ENCODE measurements at places on chromosomes 16 and 17.

- peak; percentile 11 for DNase-seq
These were observed 40.5 kb upstream of the ACSF3 start for GRCh38 chr16:89052890-89053724.

DNA sequence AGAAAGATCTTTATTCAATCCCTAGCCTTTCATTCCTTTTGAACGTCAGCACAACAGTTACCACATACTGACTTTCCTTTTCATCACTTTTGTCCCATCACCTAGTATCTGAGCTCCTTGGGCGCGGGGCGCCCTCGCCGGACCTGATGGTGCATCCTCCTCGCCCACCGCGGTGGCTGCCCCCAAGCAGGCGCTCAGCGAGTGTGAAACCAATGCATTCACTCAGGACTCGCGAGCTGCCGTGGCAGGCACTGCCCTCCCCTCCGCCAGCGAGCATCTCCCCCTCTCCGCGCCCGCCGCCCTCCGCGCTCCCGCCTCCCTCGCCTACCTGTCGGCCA is 756 bp downstream of the KLHL11 start:
- no peak for DNase-seq

DNA sequence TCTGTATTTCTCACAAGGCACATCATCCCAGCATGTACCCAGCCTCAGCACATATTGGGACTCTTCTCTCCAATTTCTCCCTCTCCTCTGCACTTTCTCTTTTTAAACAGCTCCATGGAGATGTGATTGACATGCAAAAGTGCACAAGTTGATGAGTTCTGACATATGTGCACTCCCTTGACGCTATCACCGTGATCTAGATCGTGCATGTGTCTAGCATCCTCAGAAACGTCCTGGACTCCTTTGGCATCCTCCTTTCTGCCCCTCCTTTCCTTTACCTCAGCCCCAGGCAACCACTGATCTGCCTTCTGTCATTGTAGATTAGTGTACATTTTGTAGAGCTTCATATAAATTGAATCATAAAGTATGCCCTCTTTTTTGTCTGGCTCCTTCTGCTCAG is 108.0 kb upstream of the HSBP1 start:
- DNase-seq, result no peak

GRCh38 chr17:18139949-18140348 is 31.4 kb downstream of the MYO15A start:
- no peak for DNase-seq

GRCh38 chr16:49461517-49461951 is 87.9 kb downstream of the C16orf78 start:
- no peak for DNase-seq

DNA sequence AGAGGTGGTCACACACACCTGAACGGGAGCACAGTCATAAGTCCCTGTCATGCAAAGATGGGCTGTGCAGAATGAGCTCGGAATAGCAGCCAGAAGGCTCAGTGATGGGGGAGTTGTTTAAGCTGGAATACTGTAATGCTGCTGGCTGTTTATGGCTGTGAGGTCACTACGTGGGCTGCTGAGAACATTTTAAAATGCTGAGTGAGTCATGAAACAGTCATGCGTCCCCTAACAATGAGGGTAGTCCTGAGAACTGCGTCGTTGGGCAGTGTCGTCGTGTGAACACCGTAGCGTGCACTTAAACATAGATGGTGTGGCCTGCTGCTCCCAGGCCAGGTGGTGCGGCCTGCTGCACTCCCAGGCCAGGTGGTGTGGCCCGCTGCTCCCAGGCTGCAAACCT is 39.7 kb downstream of the TBCD start:
- no peak for DNase-seq

GRCh38 chr17:78399693-78400144 is 21.3 kb downstream of the PGS1 start:
- DNase-seq, result no peak

DNA sequence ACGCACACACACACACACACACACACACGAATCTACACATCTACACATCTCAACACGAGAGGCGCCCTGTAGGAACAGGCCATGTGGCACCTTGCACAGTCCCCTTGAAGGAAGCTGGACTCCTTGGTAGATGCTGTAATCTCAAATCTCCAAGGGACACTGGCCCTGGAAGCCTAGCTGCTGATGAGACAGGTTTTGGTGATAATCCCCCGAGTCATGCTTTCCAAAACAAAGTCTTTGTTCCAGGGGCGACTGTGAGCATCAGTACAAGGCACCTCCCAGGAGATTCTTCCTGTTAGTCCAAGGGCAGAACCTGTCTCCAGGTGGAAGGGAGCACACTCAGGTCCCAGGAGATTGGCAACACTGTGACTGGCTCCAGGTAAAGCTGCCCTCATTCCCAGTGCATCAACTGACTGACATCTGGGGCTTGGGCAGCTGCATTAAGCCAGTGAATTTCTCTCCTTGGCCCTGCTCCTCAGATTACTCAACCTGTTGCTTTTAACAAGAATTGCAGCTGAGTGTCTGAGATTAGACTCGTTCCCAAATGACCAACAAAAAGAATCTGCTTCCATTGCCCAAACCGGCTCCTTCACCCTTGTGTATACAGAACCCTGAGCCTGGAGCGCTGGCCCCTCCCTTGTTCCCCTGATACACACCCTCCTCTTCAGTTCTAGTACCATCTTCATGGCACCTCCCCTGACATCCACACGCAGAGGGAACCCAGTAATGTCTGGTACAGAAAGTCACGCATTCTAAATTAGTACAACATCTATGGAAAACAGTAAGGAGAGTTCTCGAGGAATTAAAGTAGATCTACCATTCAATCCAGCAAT is 13.9 kb upstream of the TNRC6C start:
- DNase-seq, result peak; percentile 59

- no peak for DNase-seq
These were observed 1.1 kb downstream of the CEP20 start for GRCh38 chr16:15887283-15887682.

- DNase-seq, result no peak
These were observed 2.3 kb downstream of the SLC26A11 start for GRCh38 chr17:80222376-80223141.

GRCh38 chr16:66309-67182 is 5.9 kb downstream of the RHBDF1 start:
- no peak for DNase-seq

- no peak for DNase-seq
These were observed 559.9 kb upstream of the HSBP1 start for GRCh38 chr16:83247767-83248372.

DNA sequence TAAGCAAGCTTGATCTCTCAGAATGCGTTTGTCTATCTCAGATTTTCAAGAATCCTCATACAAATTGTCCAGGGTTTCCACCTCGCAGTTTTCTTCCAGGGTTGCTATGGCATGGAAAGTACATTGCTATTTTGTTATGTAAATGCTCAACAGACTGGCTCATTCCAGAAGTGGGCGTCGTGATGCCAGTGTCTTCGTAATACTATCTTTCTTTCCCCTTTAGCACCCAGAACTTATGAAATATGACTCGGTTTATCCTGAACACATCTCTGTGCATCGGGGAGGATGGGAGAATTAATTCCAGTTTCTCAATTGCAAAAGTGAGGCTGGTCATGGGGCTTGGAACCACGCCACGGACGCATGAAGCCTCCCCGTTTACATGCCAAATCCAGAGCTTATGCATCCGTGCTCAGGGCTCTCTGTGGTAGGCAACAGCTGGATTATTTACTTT is 405.0 kb downstream of the WWOX start:
- DNase-seq, result no peak

- no peak for DNase-seq
These were observed 9.0 kb downstream of the SLC5A10 start for GRCh38 chr17:18960803-18961511.

DNA sequence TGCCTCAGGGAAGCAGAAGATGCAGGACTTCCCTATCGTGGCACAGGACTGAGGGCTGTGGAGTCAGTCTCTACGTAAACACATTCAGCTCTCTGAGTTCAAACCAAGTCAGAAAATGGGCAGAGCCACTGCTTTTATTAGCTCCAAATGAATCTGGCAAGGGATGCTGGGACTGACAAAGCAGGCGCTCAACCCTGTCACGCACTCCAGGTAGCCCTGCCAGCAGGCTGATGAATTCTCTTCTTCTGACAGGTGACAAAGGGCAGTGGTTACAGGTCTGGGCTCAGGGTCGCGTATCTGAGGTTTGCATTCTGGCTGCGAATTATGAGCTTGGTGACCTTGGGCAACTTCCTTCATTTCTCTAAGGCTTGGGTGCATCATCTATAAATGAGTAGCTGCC is 9.4 kb downstream of the RPH3AL start:
- no peak for DNase-seq

GRCh38 chr16:67910158-67910557 is 17.1 kb downstream of the PSKH1 start:
- DNase-seq, result peak; percentile 41

- no peak for DNase-seq
These were observed 304.2 kb upstream of the TNRC6C start for GRCh38 chr17:77654296-77654695.

- DNase-seq, result no peak
These were observed 16.9 kb downstream of the CLEC16A start for GRCh38 chr16:10961231-10961630.

Data from NCI-H2171 (cell line).